ENCODE measurements at places on chromosomes 6 and 20. TPM values are rescaled to one million over a fixed set of nuclear protein-coding genes. Genes with fewer than 3 reads are reported as not detected.

Gene RAD21L1
- not detected for total RNA-seq

Gene TBXT
- not detected for total RNA-seq

Gene VNN1
- not detected for total RNA-seq

Gene BPIFA1
- not detected for total RNA-seq

Gene THBD
- total RNA-seq, result 1.0 TPM

Gene PIM1
- total RNA-seq, result 48.3 TPM

Gene SNX21
- 14.1 TPM for total RNA-seq

Gene TRIM10
- 1.4 TPM for total RNA-seq

Measured in Caco-2 (cell line).